ENCODE measurements at places on chromosomes 2 and 18.

DNA sequence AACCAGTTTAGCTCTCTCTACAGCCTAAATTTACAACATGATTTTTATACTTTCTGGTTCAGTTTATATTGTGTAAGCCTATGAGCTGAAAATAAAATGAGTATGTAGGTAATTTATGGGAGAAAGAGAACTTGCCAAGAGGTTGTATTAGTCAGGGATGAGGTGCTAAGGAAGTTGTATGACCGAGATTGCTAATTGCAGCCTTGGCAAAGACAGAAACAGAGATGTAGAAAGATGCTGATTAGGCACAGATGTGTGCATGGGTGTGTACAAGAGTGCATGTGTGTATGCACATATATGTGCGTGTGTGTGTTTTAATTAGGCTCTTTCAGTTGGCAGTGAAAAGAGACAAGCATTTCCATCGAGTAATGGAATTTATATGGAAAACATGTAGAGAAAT is 213.9 kb downstream of the FBXO15 start:
- no peaks in the 10 kb centered on the region for H3K27me3 ChIP-seq
- no peak for DNase-seq
- no peaks in the 10 kb centered on the region for H3K4me1 ChIP-seq
- H3K27ac ChIP-seq = no peak overlapping the region

- peaks cover 23% of the 10 kb centered on the region for H3K36me3 ChIP-seq
- peak overlapping the region; percentile 55 for H3K4me3 ChIP-seq
- DNase-seq = peak; percentile 29
- H3K4me1 ChIP-seq = peaks cover 34% of the 10 kb centered on the region
- no peaks in the 10 kb centered on the region for H3K27me3 ChIP-seq
These were observed 156.0 kb downstream of the TGIF1 start for GRCh38 chr18:3605954-3606443.

DNA sequence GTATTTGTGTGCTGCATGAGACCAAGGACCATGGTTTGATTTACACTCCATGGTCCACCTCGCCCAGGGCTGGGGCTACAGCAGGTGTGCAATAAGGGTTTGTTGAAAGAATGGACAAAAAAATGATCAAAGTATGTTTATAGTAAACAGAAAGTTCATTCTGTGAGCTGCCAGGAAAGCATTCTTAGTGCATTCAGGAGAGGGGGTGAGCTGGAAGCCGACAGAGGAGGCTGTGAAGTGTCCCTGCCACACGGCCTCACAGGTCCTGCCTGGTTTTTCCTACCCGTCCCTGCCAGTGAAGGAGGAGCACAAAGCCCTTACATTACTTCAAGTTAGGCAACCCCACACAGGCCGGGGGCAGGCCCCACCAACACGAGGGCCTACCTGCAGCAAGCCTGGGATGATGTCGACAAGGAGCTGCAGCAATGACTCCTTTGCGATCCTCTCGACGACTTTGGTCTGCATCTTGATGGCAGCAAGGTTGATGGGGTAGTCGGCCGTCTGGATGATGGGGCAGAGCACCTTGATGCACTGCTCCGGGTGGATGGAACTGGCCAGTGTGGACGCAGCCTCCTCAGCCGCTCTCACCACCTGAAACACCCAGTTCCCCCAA is 63.2 kb upstream of the TFCP2L1 start:
- H3K4me3 ChIP-seq = no peak overlapping the region
- no peak overlapping the region for H3K27ac ChIP-seq
- peaks cover 75% of the 10 kb centered on the region for H3K36me3 ChIP-seq

- no peak for DNase-seq
- H3K27me3 ChIP-seq = no peaks in the 10 kb centered on the region
- H3K27ac ChIP-seq = no peak overlapping the region
- H3K4me3 ChIP-seq = no peak overlapping the region
These were observed 130.7 kb downstream of the UBE2E3 start for GRCh38 chr2:181111059-181111458.

Measured in K562 (cell line).